ENCODE measurements at places on chromosomes 7 and 10.

GRCh38 chr10:68082872-68083271, 7.8 kb upstream of the HERC4 start:
- DNase-seq, result no peak

DNA sequence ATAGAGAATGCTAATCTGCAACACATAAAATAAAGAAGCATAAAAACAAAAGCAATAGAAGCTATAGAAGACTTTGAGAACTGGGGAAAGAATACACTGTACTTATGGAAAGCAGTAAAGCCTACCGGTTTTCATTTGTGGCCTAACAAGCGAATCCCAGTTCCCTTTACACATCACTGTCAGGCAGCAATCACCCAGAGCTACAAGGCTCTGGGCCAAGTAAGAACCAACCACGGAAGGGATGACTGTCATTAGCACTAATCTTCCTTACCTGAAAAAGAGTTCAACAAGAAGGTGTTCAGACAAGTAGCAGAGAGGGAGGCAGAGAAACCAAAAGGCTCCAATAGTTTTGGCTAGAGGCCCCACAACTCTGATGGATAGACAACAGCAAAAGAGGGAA, 15.0 kb downstream of the CCDC6 start:
- DNase-seq, result no peak

GRCh38 chr10:125567529-125567928, 115.4 kb downstream of the TEX36 start:
- DNase-seq, result no peak

GRCh38 chr10:89502549-89502948, 32.8 kb downstream of the SLC16A12 start:
- DNase-seq, result no peak

- DNase-seq, result no peak
These were observed 97.6 kb upstream of the NMT2 start for GRCh38 chr10:15266117-15266516.

- no peak for DNase-seq
These were observed 2.3 kb downstream of the DENND2A start for GRCh38 chr7:140638173-140638791.

DNA sequence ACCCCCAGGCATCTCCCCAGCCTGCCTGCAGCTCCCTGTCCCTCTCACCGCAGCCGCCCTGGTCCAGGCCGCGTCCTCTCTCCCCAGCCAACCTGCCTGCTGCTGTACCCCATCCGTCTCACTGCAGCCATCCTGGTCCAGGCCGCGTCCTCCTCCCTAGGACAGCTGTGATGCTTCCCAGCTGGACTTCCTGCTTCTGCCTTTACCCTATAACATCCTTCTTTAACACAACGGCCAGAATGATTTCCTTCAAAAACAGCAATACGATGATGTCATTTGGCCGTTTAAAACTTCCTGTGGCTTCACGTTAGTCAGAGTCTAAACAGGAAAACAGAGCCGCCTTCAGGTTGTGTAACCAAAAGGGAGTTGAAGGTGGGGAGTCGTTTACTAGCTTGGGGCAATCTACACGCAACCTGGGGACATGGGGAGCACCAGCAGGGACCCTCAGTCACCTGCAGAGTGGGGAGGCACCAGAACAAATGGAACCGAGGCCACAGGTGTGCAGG, 32.2 kb upstream of the ZFAND2A start:
- no peak for DNase-seq

GRCh38 chr10:77165445-77166208, 472.0 kb downstream of the KCNMA1 start:
- DNase-seq, result no peak

- no peak for DNase-seq
These were observed 52.2 kb upstream of the FXYD4 start for GRCh38 chr10:43318976-43319960.

DNA sequence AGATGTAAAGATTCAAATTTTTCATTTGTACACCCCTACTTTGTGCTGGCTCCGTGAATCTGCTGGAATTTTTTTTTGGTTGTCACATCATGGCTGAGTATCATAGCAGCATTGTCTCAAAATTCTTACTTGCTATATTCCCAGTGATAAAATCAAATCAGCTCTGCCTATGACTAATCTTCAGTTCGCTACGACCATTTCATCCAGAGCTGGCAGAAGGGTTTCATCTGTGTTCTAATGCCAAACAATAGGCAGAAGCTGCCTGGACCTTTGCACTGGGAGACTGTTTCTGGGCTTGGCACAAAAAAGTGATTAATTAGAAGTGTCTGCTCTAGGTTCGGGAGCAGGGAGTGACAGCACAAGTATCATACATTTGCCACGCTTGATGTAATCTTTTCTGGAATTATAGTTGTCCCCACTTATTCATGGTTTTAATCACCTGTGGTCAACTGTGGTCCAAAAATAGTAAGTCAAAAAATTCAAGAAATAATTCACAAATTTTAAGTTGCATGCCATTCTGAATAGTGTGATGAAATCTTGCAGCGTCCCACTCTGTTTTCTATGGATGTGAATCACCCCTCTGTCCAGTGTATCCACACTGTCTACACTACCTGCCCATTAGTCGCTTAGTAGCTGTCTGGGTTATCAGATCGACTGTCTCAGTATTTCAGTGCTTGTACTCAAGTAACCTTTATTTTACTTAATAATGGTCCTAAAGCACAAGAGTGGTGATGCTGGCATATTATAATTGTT, 120.5 kb upstream of the IMMP2L start:
- no peak for DNase-seq

- no peak for DNase-seq
These were observed 8.7 kb downstream of the ATP6V0E2 start for GRCh38 chr7:149882248-149883047.

GRCh38 chr10:117462424-117462792, 80.1 kb upstream of the EMX2 start:
- DNase-seq, result no peak

GRCh38 chr7:72292794-72293193, 119.3 kb downstream of the CALN1 start:
- DNase-seq, result no peak

- DNase-seq, result no peak
These were observed 620 bp upstream of the IMPDH1 start for GRCh38 chr7:128410451-128410753.

- DNase-seq, result no peak
These were observed 23.9 kb upstream of the PTPRN2 start for GRCh38 chr7:158611541-158611940.

DNA sequence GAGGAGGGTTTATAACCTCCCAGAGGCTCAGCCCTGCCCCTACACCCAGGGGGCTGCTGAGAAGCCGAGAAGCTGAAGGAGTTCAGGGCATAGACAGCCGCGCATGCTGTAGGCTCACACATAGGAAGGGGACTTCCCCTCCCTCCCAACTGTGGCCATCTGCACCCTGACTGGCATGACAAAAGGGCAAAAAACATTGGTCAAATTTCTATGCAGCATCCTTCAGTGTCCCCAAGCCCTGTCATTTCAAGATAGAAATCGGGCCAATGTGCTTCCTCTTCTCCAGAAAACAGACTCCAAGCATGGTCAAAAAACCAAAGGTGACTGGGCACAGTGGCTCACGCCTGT, 55.9 kb upstream of the MYL10 start:
- no peak for DNase-seq

DNA sequence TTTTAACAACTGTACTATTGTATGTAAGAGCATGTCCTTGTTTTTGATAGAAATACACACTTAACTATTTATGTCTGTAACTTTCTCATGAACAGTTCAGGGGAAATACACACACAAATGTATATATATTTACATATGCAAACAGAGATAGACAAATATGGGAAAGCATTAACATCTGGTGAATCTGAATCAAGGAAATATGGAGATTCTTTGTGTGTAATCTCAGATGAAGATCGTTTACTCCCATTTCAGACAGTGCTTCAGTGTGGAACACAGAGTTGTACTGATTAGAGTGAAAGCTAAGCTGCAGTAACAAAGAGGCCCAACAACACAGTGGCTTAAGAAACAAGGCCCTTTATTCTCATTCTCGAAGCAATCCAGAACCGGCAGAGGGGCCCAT, 26.3 kb upstream of the NPVF start:
- no peak for DNase-seq

DNA sequence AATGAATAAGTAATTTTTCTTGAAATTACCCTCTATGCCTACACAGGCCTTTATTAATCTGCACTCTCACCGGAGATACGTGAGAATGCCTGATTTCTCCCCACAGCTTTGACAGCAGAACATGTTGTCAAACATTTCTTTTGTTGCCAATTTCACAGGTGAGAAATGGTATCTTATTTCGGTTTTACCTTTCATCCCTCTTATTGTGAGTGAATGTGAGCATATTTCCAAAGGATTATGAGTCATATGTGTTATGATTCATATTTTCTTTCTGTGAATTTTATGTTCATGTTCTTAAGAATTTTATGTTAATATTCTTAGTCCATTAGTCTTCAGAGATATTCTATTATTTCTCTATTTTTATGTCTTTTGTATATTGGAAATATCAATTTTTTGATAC, 965.1 kb downstream of the CCSER2 start:
- DNase-seq, result no peak

DNA sequence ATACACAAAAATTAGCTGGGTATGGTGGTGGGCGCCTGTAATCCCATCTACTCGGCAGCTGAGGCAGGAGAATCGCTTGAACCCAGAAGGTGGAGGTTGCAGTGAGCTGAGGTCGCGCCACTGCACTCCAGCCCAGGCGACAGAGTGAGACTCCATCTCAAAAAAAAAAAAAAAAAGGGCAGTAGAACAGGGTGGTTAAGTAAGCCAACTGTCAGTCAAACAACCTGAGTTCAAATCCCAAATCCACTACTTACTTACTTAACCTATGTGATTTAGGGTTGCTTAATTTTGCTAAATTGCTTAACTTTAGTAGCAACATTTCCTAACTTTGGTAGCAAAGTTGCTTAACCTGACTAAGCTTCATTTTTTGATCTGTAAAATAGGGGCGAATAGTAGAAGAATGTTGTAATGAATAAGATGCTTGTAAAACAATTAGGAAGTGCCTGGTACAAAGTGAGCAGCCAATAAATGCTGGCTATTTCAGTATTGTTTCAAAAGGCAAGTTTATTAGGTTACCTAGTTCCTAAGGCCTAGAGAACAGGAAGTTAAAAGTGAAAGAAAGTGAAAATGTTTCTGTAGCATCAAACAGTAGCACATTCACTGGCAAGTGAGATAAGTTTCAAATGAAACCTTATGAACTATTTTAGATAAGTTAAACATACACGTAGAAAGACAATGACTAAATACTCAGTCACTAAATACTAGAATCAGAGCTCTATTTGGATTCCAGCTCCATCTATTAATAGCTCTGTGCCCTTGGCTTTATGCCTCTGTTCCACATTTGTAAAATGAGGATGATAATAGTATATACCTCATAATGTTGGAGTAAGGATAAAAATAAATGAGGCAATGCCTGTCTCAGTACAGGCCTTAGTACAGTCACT, 64.3 kb downstream of the HOXA1 start:
- DNase-seq, result no peak

DNA sequence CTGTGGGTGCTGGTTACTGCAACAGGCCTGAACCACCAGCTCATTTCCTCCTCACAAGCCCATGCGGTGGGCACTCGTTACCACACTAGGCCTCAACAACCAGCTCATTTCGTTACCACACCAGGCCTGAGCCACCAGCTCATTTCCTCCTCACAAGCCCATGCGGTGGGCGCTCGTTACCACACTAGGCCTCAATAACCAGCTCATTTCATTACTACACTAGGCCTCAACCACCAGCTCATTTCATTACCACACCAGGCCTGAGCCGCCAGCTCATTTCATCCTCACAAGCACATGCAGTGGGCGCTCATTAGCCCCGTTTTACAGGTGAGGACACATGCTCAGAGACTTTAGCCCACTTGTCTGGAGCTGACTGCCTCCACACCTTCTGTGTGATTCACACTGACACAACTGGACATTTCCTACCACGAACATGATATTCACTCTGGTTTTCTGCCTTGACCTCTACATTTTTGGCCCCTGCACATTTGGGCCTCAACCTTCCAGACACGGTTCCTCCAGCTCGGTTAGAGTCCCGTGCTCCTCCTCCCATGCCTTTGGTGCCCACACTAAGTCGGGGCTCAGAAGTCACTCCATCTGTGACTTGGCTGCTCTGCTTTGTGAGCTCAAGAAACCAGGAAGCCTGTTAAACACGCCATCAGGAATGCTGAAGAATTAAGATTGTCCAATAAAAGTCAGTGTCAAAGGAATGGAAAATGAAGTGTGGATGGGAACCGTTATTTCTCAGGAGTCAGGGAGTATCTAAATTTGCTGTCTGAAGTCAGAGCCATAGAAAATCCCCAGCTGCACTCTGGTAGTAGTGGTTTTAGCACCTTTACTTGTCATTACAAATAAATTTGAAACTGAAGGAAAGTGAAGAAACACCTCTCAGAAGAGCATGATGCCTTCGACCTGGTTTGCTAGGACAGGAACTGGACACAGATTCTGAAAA, 55.8 kb upstream of the LANCL2 start:
- peak; percentile 19 for DNase-seq

- DNase-seq, result no peak
These were observed 273.6 kb downstream of the NEBL start for GRCh38 chr10:20623546-20623945.

DNA sequence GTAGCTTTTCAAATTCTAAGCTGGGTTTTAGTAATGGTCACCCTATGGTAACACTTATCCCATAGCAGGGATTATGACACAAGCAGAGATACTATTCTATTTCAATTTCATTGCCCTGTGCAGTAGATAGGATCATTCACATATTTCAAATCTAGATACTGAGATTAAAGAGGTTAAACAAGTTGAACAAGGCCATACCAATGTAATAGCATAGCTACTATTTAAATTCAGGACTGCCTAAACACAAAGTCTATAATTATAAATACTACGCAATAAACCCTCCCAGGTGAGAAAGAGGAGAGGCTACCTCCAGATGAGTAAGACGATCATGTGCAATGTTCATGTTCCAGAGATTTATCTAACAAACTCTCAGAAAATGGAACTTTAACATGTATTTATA, 1.1 kb downstream of the LIPM start:
- no peak for DNase-seq

- no peak for DNase-seq
These were observed 7.9 kb upstream of the TCAF1 start for GRCh38 chr7:143909863-143910262.

DNA sequence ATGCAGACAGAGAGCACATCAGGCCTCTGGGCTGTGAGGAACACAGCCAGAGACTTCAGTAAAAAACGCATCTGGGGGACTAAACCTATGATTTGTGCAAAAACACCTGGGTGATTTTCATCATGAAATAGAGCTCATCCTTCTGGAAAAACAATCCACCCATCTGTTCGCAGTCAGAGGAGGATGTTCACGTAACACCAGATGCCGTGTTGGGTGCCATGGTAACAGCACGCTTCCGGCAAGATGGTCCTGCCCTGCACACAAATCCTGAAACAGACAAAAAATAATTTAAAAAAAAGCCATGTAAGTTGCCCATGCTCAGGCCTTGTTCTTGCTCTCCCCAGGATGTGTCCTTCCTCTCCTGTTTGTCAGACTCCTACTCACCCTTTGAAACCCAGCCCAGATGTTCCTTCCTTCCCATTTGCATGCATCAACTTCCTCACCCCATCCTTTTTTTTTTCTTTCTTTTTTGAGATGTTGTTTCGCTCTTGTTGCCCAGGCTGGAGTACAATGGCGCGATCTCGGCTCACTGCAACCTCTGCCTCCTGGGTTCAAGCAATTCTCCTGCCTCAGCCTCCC, 28.3 kb upstream of the GNA12 start:
- DNase-seq, result no peak
